Kidney (tissue), 22 donors: ENCODE measurements at places on chromosomes 11 and 22. TPM values are rescaled to one million over a fixed set of nuclear protein-coding genes. Genes with fewer than 3 reads are reported as not detected.

- peak; percentile 26 for DNase-seq
- H3K4me1 ChIP-seq: no peaks in the 10 kb centered on the region
- no peaks in the 10 kb centered on the region for H3K27me3 ChIP-seq
- H3K27ac ChIP-seq: no peak overlapping the region
Observed at GRCh38 chr11:18765554-18765953, 26.0 kb downstream of the PTPN5 start.

DNA sequence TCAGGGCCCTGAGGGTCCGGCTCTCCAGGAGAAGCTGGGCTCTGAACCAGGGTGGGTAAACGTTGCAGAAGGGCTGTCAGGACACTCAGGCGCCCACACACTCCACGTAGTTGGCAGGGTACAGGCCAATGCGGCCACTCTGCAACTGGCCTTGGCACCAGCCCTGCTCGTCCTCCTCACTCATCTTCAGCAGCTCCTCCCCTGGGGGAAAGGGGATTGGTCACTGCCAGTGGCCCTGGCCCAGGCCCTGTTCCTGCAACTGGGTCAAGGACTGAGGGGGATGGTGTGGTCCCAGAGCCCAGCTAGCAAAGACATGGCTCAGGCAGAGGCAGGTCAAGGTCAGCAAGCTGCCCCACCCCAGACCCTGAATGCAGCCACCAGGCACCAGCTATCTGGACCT, 1.2 kb upstream of the ARFGAP2 start:
- H3K36me3 ChIP-seq: peaks cover 14% of the 10 kb centered on the region
- H3K27ac ChIP-seq: peak overlapping the region; percentile 98
- no peaks in the 10 kb centered on the region for H3K27me3 ChIP-seq
- no peak for DNase-seq

GRCh38 chr11:77668760-77669159, 31.2 kb upstream of the CLNS1A start:
- H3K27me3 ChIP-seq: no peaks in the 10 kb centered on the region
- no peak overlapping the region for H3K4me3 ChIP-seq
- no peak overlapping the region for H3K27ac ChIP-seq
- H3K4me1 ChIP-seq: no peaks in the 10 kb centered on the region
- DNase-seq: no peak

GRCh38 chr11:42625757-42626665, 685.8 kb upstream of the API5 start:
- no peaks in the 10 kb centered on the region for H3K36me3 ChIP-seq
- H3K27me3 ChIP-seq: no peaks in the 10 kb centered on the region
- no peak overlapping the region for H3K27ac ChIP-seq

The CABP7 gene
- 0.06 TPM for total RNA-seq

GRCh38 chr11:92278791-92279433, 54.3 kb downstream of the FAT3 start:
- H3K4me3 ChIP-seq: no peak overlapping the region
- no peak for DNase-seq
- no peaks in the 10 kb centered on the region for H3K36me3 ChIP-seq
- H3K27me3 ChIP-seq: no peaks in the 10 kb centered on the region
- no peak overlapping the region for H3K27ac ChIP-seq
- H3K4me1 ChIP-seq: no peaks in the 10 kb centered on the region

GRCh38 chr11:5737091-5737490, 843 bp downstream of the OR56B1 start:
- no peaks in the 10 kb centered on the region for H3K27me3 ChIP-seq
- no peaks in the 10 kb centered on the region for H3K4me1 ChIP-seq
- H3K27ac ChIP-seq: no peak overlapping the region
- no peak overlapping the region for H3K4me3 ChIP-seq
- no peak for DNase-seq

DNA sequence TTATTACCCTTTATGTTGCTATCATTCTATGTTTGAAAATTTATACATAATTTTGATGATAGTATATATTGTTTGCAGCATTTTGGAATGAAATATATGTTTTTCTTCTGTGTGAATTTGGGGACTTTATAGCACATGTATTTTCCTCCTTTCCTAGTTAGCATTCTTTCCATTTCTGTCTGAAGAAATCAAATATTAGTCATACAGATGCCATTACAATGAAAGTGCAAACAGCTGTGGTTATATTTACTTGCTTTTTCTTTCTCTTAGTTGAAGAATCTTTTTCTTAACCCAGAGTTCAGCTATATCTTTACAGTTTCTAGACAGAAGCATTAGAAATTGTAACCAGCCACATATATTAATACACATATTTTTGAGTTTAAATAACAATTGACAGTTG, 753.1 kb upstream of the ARHGAP42 start:
- DNase-seq: no peak
- no peaks in the 10 kb centered on the region for H3K36me3 ChIP-seq
- H3K4me3 ChIP-seq: no peak overlapping the region
- H3K27me3 ChIP-seq: no peaks in the 10 kb centered on the region

- DNase-seq: no peak
- no peaks in the 10 kb centered on the region for H3K4me1 ChIP-seq
- no peak overlapping the region for H3K27ac ChIP-seq
Observed at GRCh38 chr22:25232301-25232700, 12.9 kb downstream of the CRYBB2 start.

DNA sequence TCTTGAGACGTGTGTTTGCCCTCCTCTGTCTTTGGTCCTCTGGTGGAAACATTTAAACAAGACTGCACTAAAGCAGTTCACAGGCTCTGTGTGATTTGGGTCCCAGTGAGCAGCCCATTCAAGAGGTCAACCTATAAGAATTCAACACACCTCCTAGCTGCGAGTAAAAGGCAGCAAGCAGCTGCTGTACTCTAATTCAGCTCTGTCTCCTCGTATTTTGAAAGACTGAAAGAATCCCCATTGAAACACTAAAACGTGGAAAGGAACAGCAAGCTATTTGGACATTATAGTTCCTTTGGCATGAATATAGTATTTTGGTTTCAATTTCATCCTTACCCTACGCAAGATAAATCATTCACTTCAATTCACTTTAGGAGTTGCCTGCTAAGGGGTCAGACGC, 1046.7 kb downstream of the DLG2 start:
- H3K27ac ChIP-seq: no peak overlapping the region
- H3K27me3 ChIP-seq: no peaks in the 10 kb centered on the region
- no peaks in the 10 kb centered on the region for H3K4me1 ChIP-seq
- H3K36me3 ChIP-seq: no peaks in the 10 kb centered on the region

GRCh38 chr11:76808171-76808570, 25.0 kb downstream of the TSKU start:
- no peaks in the 10 kb centered on the region for H3K36me3 ChIP-seq
- no peak overlapping the region for H3K27ac ChIP-seq
- no peaks in the 10 kb centered on the region for H3K27me3 ChIP-seq
- H3K4me3 ChIP-seq: no peak overlapping the region
- no peak for DNase-seq

GRCh38 chr11:5713695-5714094, 22.6 kb upstream of the OR56B1 start:
- H3K36me3 ChIP-seq: peaks cover 3% of the 10 kb centered on the region
- H3K4me1 ChIP-seq: no peaks in the 10 kb centered on the region
- DNase-seq: no peak
- no peak overlapping the region for H3K4me3 ChIP-seq
- H3K27ac ChIP-seq: no peak overlapping the region

The CSTF3 gene
- total RNA-seq: 28.5 TPM

The HIPK3 gene
- total RNA-seq: 162 TPM

The PATE2 gene
- total RNA-seq: not detected

DNA sequence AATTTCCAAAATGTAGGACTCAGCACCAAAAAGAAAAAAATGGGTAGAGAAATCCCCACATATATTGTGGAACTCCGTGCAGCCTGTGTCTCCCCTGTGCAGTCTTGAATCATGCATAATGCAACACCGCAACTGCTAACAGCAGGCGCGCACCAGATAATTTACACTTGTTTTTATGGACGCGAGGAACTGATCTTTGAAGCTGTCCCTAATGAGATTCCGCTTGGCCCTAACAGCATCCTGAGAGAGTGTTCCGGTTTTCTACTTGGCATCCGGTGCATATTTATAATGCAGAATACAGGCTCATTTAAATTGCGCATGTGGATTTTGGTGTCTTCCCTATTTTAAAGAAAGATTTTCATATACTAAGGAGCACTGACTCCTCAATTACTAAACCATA, 21.1 kb downstream of the MPPED2 start:
- H3K27ac ChIP-seq: no peak overlapping the region
- H3K4me3 ChIP-seq: no peak overlapping the region
- no peaks in the 10 kb centered on the region for H3K27me3 ChIP-seq
- no peaks in the 10 kb centered on the region for H3K4me1 ChIP-seq

DNA sequence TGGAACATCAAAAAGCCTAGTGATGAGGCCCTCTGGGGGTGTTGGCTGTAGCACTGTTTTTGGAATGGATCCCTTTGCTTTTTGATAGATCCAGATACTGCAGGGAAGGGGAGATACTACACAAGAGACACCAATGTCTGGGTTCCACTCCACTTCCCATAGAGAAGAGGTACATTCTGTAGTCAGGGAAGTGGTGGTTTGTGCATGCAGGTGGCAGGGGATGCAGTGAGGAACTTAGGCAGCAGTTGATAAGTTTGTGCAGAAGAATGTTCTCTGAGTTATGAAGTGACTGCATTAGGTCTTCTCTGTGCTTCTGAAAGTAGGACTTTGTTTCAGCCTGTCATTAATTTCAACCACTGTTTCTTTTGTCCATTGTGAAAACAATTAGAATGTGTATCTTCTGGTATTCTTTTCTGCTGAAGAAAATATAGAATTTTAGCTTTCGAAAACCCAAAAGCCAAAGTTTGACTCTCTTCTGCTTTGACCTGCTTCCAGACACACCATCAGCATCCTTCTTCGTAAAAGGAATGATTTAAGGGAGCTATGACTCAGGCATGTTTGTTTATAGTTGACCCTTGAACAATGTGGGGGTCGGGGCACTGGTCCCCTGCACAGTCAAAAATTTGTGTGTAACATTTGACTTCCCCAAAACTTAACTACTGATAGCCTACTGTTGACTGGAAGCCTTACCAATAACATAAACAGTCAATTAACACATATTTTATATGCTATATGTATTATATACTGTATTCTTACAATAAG, 25.6 kb downstream of the PANX1 start:
- no peaks in the 10 kb centered on the region for H3K27me3 ChIP-seq
- H3K4me1 ChIP-seq: no peaks in the 10 kb centered on the region
- no peak for DNase-seq

DNA sequence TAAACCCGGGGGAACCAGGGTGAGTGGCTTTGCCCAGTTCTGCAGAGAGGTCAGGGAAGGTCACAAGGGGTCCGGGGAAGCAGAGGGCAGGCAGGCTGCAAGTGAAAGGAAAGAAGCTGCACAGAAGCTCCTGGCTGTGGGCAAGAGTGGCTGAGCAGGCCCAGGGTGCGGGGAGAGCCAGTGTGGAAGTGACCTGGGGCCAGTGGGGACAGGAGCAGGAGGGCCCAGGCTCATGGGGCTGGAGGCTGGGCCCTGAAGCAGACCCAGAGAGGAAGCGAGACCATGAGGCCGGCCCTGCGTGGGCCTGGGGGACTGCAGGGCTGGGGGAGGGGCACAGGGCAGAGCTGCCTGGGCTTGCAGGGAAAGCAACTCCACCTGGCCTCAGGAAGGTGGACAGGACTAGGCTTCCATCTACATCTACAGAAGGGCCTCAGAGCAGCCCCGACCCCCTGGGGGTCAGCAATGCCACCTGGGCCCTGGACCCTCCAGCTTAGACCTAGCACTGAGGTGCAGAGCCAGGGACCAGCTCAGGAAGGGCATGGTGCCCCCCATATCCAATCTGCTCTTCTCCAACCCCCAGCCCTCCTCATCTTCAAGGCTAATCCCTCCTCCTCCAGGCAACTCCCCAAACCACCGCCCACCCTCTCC, 11.6 kb downstream of the IGF2 start:
- H3K36me3 ChIP-seq: peaks cover 8% of the 10 kb centered on the region
- no peak for DNase-seq
- no peaks in the 10 kb centered on the region for H3K27me3 ChIP-seq
- no peak overlapping the region for H3K4me3 ChIP-seq

DNA sequence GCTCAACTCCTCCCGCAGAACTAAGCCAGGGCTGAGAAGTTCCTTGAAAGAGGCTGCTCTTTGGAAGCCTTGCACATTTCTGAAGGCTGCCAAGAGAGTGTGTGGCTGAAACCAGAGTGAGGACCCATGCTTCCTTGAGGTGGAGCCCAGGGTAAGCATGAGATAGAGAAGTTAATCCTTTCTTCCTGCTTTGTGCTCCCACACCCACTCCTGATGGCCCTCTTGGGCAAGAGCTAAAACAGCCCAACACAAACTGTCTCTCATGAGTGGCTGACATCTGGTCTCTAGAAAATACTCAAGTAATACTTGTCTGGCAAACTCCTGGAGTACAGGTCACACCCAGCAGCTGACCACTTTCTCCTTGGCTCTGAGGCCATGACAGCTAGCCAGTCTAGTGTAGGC, 523.7 kb downstream of the INSC start:
- no peak overlapping the region for H3K4me3 ChIP-seq
- no peaks in the 10 kb centered on the region for H3K27me3 ChIP-seq
- H3K4me1 ChIP-seq: no peaks in the 10 kb centered on the region
- no peaks in the 10 kb centered on the region for H3K36me3 ChIP-seq
- DNase-seq: no peak
- H3K27ac ChIP-seq: no peak overlapping the region

DNA sequence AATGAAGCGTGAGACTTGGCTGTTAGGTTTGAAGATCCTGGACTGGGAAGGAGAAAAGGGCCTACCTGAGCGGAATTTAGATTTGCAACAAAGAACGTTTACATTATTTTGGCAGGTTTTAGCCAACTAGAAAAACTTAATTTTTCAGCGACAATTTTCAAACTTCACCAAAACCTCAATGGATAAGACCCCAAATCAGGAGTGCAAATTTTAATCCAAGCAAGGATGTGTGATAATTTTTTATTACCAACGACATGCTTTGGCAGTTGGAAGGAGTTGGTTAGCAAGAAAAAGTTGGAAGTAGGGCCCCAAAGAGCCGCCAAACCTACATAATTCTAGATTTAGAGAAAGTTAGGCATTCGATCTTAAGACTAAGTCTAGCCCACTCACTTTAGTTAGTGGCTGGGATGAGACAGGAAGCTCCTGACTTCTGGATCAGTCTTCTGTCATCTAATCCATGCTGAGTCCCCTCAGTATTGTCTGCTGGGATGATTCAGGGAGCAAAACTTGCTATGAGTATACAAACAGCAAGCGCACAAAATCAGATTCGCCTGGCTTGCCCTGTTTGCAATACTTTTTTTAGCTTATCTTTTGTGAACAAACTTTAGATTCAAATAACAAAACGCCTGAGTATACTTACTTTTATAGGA, 787 bp upstream of the RDX start:
- H3K4me3 ChIP-seq: peak overlapping the region; percentile 50
- H3K27me3 ChIP-seq: no peaks in the 10 kb centered on the region
- no peaks in the 10 kb centered on the region for H3K36me3 ChIP-seq

DNA sequence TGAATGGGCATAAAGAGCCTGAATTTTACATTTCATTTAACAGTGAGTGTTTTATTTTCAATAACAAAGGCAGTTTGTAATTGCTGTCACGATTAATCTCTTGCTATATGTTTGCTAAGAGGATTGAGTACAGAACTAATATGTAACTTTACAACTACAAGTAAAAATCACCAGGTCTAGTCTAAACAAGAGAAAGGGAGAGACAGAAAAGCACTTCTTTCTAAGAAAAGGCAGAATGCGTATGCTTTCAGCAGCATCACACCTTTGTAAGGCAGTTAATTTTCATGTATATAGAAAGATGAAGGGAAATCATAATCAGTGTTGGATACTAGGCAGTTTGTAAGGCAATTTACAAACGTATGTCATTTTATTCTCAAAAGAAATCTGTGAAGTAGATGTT, 169.8 kb downstream of the NELL1 start:
- no peak for DNase-seq
- no peak overlapping the region for H3K4me3 ChIP-seq
- H3K4me1 ChIP-seq: no peaks in the 10 kb centered on the region
- H3K36me3 ChIP-seq: no peaks in the 10 kb centered on the region

- no peaks in the 10 kb centered on the region for H3K27me3 ChIP-seq
- no peak overlapping the region for H3K27ac ChIP-seq
- no peaks in the 10 kb centered on the region for H3K4me1 ChIP-seq
- no peak overlapping the region for H3K4me3 ChIP-seq
- no peaks in the 10 kb centered on the region for H3K36me3 ChIP-seq
Observed at GRCh38 chr11:21396342-21397008, 727.1 kb downstream of the NELL1 start.
